IPS-NIHi11 (cell line): ENCODE measurements at places on chromosomes 4 and X.
A peak's percentile ranks its signal among the peaks of the same experiment; 100 is the strongest.

- peak; percentile 21 for DNase-seq
Observed at GRCh38 chr4:107863850-107864371, 39.2 kb downstream of the SGMS2 start.

- no peak for DNase-seq
Observed at GRCh38 chrX:118353081-118353850, 7.4 kb downstream of the WDR44 start.

GRCh38 chrX:154317391-154317995, 21.9 kb downstream of the TKTL1 start:
- peak; percentile 50 for DNase-seq

GRCh38 chrX:133783274-133783673, 202.1 kb downstream of the GPC3 start:
- DNase-seq, result no peak

DNA sequence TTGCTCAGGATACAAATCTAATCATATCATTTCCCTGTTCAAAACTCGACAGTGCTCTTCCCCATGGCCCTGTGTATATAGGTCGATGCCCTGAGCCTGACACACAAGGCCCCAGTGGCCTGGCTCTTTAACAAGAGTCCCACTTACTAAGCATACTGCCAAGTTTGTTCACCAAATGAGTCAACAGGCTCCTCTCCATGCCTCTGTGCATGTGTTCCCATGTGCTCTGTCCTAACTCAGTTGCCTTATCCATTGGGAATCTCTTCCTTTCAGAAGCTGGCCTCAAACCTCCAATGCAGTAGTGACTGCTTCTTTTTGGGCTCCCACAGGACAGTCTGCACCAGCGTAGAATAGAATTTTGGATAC, 18.9 kb upstream of the CXCR3 start:
- DNase-seq, result no peak

DNA sequence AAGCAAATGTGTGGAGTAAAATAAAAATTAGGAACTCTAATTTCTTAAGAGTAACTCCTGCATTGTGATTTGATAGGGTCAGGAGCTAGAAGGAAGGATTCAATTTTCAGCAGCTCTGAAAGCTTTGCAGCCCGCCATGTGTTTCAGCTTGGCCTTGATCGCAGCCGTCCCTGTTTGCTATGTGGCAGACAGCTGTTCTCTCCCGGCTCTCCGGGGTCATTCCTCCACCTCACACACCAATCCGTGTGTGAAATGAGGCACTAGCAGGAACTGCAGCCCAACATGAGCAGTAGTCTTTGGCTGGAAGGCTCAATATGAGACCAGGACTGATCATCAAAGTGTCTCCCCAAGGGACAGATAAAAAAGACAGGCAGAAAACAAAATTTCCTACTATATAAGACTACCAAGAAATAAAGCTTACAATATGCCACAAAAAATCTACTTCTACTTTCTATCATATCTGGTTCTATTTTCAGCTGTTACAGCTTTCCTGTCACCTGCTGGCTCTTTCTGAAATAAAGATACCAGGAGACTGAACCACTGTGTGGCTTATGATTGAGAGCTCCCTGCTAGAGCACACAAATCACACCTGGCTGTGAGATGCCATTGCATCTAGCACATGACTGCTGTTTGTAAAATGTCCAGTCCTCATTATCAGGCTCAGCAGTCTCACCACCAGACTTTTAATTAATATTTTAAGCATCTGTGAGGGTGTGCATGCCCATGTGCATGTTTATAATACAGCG, 44.1 kb upstream of the SEC24B start:
- DNase-seq, result no peak

GRCh38 chrX:103817502-103817901, 14.6 kb downstream of the RAB9B start:
- peak; percentile 13 for DNase-seq

- no peak for DNase-seq
Observed at GRCh38 chr4:104501290-104501689, 6.6 kb upstream of the CXXC4 start.

DNA sequence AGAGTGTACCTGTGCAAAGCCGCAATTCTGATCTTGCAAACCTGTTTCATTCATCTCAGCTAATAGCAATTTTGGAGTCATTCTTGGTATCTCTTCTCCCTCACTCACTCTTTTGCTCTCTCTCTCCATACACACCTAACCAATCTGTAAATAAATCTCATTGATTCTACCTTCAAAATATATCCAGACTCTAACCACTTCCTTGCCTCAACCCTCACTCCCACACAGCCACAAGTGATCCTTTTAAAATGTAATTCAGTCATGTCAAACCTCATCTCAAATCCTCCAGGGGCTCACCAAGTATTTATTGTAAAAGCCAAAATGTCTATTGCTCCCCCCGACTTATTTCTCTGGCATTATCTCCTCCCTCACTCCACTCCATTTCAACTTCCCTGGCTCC, 51.7 kb upstream of the SLC10A4 start:
- no peak for DNase-seq

GRCh38 chrX:151239751-151240150, 63.4 kb downstream of the GPR50 start:
- peak; percentile 38 for DNase-seq

DNA sequence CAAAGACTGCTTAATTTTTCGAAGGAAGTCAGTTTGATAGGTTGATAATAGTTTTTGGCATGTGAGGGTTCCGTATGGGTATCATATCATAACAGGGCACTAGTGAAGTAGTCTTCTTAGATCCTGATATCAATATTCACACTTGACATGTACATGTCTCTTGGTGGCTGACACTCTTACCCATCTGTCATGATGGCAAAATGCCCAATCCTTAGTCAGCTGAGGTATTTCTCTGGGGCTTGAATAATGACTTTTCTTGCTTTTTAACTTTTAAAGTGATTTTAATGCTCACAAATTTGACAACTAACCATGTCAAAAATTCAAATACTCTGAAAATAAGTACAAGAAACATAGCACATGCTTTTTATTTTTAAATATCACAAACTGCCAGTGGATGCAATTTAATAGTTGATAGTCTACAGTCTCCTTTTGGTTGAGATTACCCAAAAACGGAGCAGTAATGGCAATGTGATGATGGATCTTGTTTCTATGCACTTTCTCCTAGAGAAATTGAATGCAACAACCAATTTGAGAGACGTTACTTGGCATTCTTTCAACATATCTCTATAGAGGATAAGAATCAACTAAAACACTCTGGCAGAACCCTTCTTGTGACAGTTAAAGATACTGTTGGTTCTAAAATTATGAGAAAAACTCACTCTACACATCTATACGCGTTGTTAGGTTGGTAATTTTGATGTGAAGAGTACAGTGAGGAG, 552.9 kb upstream of the PABPC4L start:
- DNase-seq, result no peak

- DNase-seq, result peak; percentile 64
Observed at GRCh38 chrX:153708415-153708814, 15.8 kb downstream of the BCAP31 start.

DNA sequence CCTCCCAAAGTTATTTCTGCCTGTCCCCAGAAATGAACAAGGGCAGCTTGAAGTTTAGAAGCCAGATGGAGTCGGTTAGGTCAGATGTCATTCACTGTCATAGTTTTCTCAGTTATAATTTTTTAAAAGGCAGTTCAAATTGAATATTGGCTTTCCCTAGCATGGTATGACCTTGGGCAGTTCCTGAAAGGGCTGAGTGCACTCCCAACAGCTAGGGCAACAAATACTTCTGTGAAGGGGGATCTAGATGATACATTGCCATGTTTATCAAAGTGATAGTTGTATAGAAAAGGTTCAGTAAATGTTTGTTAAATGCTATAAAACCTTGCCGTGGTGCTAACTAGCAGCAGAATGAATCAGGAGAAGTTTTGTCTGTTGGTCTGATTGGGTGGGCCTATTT, 938.1 kb upstream of the GRIA3 start:
- DNase-seq, result no peak

DNA sequence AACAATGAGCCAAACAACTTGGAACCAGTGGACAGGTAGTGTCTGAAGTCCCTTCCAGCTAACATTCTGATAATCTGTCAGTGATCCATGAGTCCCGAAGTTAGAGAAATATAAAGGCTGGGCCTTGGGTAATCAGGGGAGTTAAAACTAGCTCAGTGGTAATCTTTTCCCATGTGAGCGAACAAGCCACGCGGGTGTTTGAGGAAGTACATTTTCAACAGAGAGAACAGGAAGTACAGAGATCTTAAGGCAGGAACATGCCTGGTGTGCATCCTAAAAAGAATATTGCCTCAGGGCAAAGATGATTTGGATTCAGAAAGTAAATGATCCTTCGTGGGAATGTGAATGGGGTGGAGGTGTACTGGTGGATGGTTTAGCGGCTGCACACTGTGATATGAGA, 42.9 kb downstream of the FNIP2 start:
- DNase-seq, result no peak

GRCh38 chr4:184388106-184388505, 86.2 kb downstream of the IRF2 start:
- DNase-seq, result no peak

DNA sequence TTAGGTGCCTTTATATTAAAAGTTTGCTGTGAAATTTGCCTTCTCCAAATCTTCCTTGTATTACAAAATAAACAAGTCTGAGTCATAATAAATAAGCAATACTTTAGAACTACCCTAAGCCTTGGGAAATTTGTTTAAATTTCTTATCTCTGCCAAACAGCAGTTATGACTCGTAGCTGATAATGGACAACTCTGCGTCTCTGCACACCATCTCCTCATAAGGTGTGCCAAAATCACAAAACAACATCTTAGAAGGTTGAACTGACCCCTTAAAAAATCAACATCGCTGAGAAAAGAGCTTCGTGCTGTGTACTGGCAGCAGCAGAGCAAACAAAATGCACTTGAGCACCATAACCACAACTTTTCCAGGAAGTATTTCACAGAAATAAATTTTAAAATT, 22.0 kb downstream of the OR13H1 start:
- DNase-seq, result no peak

GRCh38 chr4:168335621-168336020, 17.1 kb upstream of the DDX60 start:
- DNase-seq, result no peak

DNA sequence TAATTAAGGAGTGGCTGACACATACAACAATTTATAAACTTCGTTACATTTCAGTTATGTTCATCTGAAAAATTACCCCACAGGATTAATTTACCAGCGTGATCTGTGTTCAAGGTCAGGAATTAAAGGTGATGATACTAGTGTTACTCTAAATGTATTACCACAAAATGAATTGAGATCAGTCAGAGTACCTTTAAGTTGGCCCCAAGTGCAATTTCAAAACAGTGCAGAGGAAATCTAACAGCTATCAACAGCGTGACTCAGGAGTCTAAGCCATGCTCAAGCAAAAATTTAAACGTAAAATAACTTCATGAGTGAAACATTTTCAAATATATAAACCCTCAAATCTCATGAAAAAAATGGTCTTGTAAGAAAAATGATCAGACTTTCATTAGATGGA, 18.7 kb downstream of the ANTXR2 start:
- no peak for DNase-seq

DNA sequence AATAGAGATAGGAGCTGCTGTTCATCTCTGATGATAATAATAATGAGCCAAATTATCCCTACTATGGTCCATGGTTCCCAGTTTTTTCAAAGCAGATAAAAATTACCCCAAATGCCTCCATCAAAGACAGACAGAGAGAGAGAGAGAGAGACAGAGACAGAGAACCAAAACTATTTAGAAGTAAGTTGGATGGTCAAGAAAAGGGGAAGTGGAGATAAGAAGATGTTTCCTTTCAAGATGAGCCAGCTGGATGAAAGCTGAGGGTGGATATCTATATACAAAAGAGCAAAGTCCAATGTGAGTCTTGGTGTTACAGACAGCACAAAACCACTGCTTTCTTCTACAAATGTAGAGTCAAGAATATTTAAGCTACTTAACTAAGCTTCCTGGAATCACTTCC, 173.9 kb downstream of the GRIA3 start:
- DNase-seq, result no peak

- DNase-seq, result no peak
Observed at GRCh38 chrX:68443155-68443868, 10.0 kb upstream of the OPHN1 start.

DNA sequence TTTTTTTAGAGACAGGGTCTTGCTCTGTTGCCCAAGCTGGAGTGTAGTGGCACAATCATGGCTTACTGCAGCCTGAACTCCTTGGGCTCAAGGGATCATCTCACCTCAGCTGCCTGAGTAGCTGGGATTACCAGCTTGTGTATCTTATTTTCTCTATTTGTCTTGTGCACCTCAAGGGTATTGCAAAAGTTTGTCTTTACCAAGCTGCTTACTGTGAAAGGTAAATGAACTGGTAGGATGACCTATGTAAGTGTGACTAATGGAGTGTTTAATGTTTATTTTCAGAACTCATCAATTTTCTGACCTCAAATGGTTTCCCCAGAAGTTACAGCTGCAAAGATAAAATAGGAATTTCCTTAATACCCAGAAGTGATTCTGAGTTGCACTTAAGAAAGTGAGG, 5.3 kb upstream of the FGA start:
- no peak for DNase-seq

DNA sequence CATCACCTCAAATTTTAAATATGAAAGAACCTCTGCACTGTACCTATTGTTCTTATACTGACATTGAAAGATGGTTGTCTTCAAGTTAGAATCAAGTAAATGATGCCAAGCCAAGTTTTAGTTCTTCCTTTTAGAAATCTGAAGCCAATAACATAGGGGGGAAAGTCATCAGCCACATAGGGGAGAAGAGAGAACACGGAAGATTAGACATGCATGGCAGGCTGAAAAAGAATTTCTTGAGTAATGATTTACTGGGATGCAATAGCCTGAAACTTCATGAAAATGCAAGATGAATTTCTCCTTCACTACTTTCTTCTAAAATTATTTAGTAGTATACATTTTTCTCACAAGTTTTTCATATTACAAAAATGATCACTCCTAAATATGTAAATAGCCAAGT, 13.6 kb upstream of the EPGN start:
- DNase-seq, result no peak

- DNase-seq, result no peak
Observed at GRCh38 chrX:109797311-109797975, 64.4 kb upstream of the ACSL4 start.

DNA sequence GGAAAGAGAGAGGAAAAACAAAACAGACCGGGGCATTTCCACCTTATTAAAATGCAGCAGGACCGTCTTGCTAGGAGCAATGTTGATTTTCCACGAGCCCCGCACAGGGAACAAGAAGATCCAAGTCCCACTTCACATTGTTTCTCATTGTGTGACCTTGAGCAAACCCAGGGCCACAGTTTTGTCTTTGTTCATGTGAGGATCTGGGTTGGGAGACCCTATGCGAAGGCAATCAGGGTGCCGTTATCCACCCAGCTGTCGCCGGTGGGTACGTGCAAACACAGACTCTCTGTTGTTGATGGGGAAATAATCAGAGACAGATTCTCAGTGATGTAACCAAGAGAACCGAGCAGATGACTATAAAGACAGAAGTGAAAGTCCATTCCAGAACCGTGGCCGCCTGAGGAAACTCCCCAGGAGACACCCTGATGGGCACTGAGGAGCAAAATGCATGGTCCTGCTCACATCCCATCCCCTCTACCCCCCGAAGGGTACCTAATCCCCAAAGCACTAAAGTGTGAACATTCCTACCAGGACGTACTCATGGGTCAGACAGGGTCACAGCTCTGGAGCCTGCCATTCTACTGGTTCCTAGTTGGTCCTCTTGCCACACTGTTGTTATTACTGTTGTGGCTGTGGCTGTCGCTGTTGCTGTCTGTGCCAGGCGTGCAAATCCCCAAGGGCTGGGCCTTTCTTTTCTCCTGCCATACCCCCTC, 102.7 kb upstream of the RBPJ start:
- DNase-seq, result no peak

GRCh38 chr4:62366939-62367338, 1166.8 kb downstream of the ADGRL3 start:
- DNase-seq, result no peak

- DNase-seq, result no peak
Observed at GRCh38 chrX:20217271-20217670, 49.4 kb downstream of the RPS6KA3 start.

- no peak for DNase-seq
Observed at GRCh38 chr4:158259955-158260575, 49.8 kb downstream of the TMEM144 start.
